NCI-H2171 (cell line): ENCODE measurements at places on chromosomes 1 and 21.
A peak's percentile ranks its signal among the peaks of the same experiment; 100 is the strongest.

DNA sequence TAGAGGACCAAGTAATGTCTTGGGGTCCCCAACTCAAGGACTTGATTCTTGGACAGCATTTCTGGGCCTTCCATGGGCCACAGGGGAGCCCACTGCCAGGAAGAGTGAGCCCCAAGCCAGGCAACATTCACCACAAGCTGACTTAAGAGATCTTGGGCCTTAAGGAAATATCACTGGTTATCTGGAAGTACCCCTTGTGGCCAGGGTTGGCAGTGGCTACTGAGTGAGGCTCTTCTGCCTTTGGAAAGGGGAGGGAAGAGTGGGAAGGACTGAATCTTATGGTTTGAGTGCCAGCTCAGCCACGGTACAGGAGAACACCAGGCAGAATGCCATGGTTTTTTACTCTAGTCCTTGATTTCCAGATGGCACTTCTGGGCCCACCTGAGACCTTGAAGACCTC is 228.9 kb upstream of the RGS18 start:
- no peak for DNase-seq

DNA sequence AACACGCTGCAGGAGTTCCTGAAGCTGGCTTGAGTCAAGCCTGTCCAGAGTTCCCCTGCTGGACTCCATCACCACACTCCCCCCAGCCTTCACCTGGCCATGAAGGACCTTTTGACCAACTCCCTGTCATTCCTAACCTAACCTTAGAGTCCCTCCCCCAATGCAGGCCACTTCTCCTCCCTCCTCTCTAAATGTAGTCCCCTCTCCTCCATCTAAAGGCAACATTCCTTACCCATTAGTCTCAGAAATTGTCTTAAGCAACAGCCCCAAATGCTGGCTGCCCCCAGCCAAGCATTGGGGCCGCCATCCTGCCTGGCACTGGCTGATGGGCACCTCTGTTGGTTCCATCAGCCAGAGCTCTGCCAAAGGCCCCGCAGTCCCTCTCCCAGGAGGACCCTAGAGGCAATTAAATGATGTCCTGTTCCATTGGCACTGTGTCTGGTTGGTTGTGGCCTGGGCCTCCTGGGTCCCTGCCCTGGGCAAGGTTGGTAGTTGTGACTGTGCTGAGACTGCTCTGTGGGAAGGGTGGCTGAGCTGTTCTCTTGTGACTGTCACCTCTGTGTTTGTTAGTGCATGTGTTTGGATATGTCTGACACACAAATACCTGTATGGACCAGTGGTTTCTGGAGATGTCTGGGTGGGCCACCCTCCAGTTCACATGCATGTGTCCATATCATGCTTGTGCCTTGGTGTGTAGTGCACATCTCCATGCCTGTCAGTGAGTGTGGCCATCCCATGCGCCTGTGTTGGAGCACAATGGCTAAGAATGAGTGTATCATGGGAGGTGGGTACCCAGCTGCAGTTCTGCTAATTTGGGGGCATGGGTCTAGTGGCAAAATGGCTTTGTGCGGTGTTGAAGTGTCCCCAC is 1.4 kb downstream of the SH3BGRL3 start:
- DNase-seq, result no peak

- no peak for DNase-seq
These were observed 35.9 kb downstream of the TRPM2 start for GRCh38 chr21:44389335-44389734.

DNA sequence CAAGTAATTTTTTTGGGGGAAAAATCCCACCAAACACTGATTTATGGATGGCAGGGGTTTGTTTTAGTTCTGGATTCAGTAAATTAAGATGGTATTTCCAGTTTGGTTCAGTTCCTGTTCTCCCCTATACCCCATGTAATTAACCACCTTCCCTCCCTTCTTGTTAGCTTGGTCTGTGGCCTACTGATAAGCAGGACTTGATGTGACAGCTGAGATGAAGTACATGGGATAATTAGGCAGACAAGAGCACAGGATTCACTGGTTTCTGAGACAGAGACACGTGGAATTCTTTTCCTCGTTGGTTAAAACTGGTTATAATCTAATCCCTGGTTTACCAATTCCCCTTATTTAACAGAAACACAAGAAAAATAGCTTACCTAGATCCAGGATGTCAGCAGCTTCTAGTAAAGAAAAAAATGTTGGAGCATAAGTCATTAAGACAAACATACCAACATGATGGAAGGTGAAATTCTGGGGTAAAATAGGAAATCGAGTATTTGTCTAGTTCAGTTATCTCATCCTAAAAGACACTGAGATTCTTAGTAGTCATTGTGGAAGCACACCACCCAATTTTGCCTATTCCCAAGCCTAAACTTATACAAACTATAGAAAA is 81.5 kb downstream of the SCMH1 start:
- no peak for DNase-seq

- no peak for DNase-seq
These were observed 403 bp downstream of the CCNL2 start for GRCh38 chr1:1398677-1399186.

DNA sequence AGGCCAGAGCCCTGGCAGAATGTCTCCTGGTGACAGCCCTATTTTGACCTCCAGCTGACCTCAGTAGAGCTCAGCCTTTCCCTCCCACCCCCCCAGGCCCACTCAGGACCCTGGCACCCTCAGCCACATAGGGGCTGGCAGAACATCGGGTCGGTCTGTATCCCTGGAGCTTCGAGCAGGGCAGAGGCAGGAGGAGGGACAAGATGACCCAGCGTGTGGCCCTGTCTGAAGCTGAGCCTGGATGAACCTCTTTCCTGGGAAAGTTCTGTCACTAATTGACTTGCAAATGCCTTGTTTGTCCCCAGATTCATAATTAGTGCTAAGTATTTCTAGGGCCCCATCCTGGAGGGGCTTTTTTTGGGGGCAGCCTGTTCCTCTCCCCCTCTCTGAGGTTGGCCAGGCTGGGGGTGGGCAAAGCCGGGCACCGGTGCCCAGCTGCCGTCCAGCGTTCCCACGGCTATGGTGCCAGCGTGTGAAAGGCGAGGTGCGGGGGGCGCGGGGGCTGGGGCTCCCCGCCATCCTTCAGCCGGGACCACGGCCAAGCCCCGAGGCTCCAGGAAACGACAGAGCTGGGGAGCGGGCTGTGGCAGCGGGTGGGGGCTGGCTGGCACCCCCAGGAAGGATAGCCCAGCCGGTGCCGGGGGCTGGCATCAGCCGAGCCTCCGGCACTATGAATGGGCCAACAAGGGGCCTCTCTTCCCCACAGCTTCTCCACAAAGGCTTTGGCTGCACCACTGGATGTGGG is 31.4 kb downstream of the RHBG start:
- no peak for DNase-seq

- DNase-seq, result no peak
These were observed 149.0 kb downstream of the PEX14 start for GRCh38 chr1:10623686-10624145.

- DNase-seq, result no peak
These were observed 49.1 kb downstream of the EYA3 start for GRCh38 chr1:28039341-28039740.

- no peak for DNase-seq
These were observed 38.9 kb upstream of the BMP8A start for GRCh38 chr1:39452540-39452939.

DNA sequence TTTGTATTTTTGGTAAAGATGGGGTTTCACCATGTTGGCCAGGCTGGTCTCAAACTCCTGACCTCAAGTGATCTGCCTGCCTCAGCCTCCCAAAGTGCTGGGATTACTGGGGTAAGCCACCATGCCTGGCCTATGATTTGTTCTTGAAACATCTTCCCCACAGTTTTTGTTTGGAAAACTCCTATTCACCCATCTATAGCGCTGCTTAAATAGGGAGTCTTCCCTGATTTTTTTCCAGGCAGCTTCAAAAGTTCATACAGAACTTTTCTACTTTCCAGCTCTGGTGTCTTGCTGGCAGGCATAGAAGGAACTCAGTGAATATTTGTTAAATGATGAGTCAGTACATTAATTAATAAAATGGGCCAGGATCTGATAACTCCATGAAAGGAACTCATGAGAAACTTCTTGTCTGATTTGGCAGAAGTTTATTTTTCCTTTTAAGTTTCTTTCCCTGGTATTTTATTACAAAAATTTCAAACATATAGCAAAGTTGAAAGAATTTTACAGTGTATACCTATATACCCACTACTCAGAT is 33.0 kb upstream of the TTC22 start:
- no peak for DNase-seq

- no peak for DNase-seq
These were observed 265.3 kb downstream of the SPATA17 start for GRCh38 chr1:217896490-217896889.

DNA sequence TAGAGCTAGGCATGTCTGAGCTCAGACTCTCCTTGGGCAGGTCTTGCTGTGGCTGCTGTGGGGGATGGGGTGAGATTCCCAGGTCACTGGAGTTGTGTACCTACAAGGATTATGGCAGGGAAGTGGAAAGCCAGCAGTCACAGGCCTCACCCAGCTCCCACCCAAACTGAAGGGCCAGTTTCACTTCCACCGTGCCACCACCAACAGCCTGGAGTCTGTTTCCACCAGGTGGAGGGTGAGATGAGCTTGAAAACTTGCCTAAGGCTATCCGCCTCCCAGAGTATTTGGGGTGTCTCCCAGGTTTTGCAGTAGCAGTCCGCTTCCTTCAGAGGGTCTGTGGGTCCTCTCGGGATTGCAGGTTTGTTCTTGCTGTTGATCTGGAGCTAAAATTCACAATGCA is 327.7 kb downstream of the PTPRC start:
- DNase-seq, result no peak

DNA sequence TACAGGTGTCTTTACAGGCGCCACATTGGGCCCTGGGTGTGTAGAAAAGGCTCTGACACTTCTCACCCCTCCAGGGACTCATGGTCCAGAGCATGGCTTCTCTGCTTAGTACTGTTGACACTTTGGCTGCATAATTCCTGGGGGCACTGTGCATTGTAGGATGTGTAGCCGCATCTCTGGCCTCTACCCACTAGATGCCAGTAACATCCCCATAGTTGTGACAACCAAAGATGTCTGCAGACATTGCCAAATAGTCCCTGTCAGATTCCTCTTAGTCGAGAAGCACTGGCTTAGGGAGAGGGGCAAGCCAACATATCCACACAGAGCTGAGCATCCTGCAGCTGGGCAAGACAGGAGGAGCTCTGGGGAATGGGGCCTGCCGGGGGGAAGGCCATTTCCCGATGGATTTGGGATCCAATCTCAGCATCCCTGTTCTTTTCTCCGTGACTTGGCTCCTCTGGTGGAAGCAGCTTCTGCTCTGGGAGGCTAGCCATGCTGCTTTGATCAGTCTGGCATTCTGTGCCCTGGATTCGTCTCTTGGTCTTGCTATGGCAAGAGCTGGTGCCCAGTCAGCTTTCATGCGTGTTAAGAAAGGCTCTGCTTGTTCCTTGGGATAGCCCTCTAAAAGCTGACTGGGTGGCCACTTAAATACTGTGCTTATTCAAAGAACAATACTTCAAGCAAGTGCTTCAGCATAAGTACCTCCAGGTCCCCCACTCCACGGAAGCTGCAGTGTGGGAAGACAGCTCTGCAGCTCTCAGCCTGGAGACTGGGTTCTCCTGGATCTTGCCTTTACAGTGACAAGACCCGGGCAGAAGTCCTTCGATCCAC is 38.3 kb upstream of the SCMH1 start:
- no peak for DNase-seq

- no peak for DNase-seq
These were observed 1.7 kb downstream of the SSX2IP start for GRCh38 chr1:84688463-84689061.

DNA sequence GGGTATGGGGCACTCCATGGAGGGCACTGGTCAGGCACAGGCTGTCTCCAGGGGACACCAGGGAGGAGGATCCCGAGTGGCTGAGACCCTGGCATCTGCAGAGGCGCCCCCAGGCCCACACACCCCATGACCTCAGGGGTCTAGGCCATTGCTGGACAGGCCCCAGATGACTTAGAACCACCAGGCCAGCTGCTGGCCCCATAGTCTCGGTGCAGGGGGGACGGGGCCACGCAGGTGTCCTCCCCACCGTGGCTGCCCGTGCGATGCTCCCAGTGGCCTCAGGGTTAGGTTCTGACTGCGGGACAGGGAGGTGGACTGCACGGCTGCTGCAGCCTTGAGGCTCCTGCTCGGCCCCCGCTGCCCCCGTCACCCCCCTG is 44.0 kb downstream of the MORN1 start:
- no peak for DNase-seq

- no peak for DNase-seq
These were observed 84.7 kb downstream of the URB2 start for GRCh38 chr1:229710746-229711145.

DNA sequence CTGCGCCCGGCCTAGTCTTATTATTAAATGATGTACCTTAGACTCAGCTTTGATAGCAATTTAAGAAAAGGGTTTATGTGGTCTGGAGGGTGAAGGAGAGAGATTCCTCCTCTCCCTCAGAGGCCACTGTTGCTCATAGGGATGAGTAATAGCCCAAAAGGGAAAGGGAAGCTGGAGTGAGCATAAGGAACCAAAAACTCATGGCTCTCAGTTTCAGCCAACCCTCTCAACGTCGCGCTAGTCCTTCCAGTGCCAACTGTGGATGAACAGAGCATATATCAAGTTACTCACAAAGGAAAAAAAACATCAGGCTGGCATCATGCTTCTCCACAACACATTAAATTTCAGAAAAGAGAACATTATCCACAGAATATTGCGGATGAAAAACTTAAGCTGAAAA is 8.3 kb upstream of the GPR89B start:
- DNase-seq, result peak; percentile 4

DNA sequence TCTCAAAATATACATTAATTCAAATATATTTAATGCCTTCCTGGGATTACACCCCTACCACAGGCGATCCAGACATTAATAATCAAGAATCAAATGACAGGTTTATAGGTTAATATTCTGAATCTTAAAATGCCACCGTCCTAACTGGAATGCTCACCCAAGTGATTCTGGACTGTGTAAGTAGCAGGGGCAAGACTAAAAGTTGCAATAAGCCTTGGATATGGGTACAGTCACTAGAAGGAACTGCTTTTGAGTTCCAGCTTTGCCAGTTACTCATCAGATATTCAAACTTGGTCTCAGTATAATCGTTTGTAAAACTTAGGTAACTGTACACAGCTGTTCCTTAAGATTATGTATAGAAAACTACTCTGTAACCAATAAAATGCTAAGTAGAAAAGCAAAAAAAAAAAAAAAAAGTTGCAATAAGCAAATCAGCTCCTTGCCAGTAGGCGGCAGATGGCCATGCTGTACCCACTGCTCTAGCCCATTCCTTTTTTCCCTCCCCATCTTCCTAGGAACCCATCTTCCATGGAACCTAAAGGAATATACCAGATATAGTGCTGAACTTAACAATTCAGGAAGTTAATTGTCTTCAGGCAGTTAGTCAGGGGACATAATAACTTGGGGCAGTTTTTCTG is 10.5 kb downstream of the RO60 start:
- DNase-seq, result peak; percentile 6

- no peak for DNase-seq
These were observed 20.4 kb upstream of the UBXN10 start for GRCh38 chr1:20165522-20165951.

DNA sequence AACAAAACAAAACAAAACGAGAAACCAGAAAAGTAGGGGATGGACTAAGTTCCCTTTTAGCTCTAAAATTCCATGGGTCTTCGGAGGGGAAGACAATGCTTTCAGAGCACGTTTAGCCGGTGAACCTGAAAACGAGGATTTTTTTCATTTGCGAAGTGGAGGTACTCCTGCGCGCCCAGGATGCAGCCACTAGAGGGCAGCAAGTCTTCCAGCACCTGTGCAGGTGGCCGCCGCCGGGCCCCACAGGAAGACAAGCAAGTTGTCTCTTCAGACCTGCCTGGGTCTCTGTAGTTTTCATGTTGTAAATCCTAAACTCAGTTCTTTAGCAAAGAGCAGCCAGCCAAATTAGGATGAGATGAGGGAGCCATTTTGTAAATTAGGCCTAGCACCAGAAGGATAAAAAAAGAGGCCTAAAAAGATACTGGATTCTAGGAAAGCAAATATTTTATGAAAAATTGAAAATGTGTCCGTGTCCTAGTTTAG is 17.7 kb upstream of the SNX27 start:
- peak; percentile 81 for DNase-seq

GRCh38 chr1:226582966-226583365 is 34.4 kb downstream of the STUM start:
- no peak for DNase-seq
